ENCODE measurements at places on chromosomes 5 and 9. TPM values are rescaled to one million over a fixed set of nuclear protein-coding genes. Genes with fewer than 3 reads are reported as not detected.

GRCh38 chr5:91225848-91226686 is 157.1 kb downstream of the ARRDC3 start:
- no peak overlapping the region for H3K27ac ChIP-seq
- H3K4me1 ChIP-seq = no peaks in the 10 kb centered on the region
- H3K4me3 ChIP-seq = no peak overlapping the region
- H3K36me3 ChIP-seq = no peaks in the 10 kb centered on the region
- peak; percentile 24 for DNase-seq
- H3K27me3 ChIP-seq = peaks cover 3% of the 10 kb centered on the region

The PCDHB11 gene
- polyA plus RNA-seq = not detected

DNA sequence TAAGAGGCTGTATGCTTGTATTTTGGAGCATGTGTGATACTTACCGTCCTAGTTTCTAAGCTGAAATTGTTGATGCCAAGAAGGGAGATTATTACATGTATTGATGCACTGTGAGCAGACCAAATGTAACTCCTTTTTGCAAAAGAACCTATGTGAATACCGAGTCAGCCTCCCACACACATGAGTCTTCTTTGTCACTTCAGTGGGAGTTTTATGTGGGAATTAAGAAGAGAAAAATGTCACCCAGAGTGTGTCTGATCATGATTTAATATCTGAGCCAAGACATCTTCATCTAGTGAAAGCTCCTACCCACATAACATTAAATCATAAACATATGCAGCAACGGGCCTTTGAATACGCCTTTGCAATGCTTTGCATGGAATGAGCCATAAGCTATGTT is 380.3 kb upstream of the ACTBL2 start:
- peaks cover 2% of the 10 kb centered on the region for H3K27me3 ChIP-seq
- H3K27ac ChIP-seq = no peak overlapping the region
- no peaks in the 10 kb centered on the region for H3K36me3 ChIP-seq

DNA sequence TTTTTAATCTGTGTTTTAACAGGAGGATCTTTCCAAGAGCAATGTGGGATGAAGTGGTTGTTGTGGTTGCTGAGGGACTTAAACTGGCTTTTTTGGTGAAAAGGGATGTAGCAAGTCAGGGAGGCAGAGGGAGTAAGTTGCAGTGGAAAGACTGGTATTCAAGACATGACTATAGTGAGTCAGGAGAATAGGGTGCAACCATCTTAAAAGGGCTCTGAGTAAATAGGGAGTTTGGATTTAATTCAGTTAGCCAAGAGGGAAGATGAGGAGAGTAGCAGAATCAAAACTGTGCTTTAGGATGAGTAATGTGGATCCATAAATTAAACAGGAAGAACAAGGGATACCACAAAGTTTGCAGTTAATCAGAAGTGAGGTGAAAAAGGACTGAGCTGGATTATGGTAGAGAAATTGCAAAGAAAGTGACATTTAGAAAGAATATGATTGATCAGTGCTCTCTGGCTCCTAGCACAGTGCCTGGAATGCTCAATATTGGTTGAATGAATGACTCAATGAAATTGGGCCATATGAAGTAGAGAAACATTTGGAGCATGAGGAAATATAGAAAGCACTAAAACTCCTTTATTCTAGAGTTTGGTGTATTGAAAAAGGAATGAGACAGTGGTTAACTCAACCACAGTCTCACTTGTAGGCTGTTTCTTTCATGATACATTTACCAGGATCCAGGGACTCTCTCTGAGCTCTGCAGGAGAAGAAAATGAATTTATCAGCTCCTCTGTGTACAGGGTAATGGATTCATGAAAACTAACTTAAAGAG is 5.1 kb downstream of the POLR3G start:
- H3K4me1 ChIP-seq = peaks cover 4% of the 10 kb centered on the region
- no peak overlapping the region for H3K4me3 ChIP-seq
- peaks cover 3% of the 10 kb centered on the region for H3K27me3 ChIP-seq
- H3K27ac ChIP-seq = no peak overlapping the region
- no peaks in the 10 kb centered on the region for H3K36me3 ChIP-seq
- DNase-seq = no peak

The SH3TC2 gene
- polyA plus RNA-seq = not detected

The RASGRF2 gene
- 0.17 TPM for polyA plus RNA-seq

Measured in immature natural killer cell (primary cell).